Lung (tissue), 17 donors: ENCODE measurements at places on chromosomes 5 and 9.

DNA sequence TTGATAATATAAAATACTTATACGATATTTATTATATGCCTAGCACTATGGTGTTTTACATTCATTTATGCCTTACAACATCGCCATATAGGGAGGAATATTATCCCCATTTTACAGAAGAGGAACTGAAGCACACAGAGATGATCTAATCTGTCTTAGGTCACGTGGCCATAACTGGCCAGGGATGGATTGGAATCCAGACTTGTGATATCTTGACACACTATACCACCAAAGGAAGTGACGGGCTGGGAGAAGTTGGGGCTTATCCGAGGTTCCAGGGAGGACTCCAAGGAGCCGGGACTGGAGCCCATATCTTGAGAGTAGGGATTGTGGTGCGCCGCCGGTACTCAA, 129.8 kb downstream of the TMEM174 start:
- DNase-seq = no peak

DNA sequence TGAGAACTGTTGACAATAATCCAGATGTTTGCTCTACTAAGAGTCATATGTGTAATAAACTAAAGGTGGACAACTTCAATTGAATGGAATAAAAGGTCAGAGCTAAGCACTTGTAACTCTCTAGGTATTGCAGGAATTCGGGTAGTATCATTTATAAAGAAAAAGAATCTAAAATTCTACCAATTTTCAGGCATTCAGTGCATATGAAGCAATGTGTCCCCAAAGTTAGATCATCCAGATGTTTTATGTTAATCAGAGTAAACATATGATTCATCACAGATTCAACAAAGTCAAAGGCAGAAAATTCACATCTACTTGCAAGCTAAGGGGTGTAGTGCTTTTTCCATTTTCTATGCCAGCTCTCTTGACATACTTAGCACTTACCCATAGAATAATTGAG, 477.1 kb downstream of the PDE4D start:
- DNase-seq = peak; percentile 34

GRCh38 chr5:95857185-95857945, 34.8 kb upstream of the GLRX start:
- peak; percentile 54 for DNase-seq

DNA sequence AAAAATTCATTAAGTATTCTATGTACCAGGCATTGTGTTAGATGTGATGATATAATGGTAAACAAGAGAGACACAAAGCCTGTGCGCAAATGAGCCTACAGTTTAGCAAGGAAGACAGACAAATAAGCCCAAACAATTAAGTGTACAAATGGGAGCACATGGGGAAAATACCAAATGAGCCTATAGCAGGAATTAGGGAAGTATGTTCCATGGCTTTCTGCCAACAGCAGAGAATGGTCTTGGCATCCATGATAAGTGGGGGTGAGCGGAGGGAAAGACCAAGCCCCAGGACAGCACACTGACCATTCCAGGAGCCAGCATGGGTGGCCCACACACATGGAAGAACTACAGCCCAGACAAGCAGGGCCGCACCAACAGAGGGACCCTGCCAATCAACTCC, 369.7 kb downstream of the DEPDC1B start:
- no peak for DNase-seq

GRCh38 chr5:27516437-27516836, 478.1 kb upstream of the CDH9 start:
- no peak for DNase-seq

DNA sequence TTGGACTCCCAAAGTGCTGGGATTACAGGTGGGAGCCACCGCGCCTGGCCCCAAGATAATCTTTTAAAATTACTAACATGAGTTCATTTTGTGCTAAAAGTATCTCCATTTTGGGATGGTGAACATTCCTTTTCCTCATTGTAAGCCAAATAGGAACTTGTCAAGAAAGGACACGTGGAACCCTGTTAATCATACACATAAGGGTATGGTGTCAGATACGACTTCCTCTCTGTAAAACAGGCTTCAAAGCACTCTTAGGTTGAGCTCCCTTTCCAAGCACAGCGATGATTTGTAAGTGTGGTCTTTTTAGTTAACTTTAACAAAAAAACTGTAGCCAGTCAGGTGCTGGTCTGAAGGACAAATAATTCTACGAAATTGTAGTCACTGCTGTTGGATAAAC, 132.7 kb downstream of the UNC13B start:
- DNase-seq = no peak

- no peak for DNase-seq
Observed at GRCh38 chr5:69152731-69153130, 14.2 kb upstream of the CCNB1 start.

- no peak for DNase-seq
Observed at GRCh38 chr5:168734119-168734518, 155.0 kb upstream of the PANK3 start.

DNA sequence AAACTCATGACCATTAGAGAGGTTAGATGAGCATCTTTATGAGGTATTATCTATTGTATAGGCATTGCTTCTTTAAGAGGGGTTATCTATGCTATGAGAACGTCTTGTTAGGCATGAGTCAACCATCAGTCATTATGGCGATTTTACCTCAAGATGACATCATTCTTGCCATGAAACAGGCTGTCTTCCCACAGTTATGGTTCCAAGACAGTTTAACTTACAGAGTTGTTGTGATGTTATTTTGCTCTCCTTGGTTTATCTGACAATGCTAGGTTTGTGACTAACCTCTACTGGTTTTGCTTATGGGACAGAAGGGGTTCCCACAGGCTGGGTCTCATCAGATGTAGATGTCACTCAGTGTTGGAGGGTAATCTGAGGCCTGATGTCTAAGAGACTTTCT, 1864.7 kb upstream of the ACO1 start:
- DNase-seq = no peak

DNA sequence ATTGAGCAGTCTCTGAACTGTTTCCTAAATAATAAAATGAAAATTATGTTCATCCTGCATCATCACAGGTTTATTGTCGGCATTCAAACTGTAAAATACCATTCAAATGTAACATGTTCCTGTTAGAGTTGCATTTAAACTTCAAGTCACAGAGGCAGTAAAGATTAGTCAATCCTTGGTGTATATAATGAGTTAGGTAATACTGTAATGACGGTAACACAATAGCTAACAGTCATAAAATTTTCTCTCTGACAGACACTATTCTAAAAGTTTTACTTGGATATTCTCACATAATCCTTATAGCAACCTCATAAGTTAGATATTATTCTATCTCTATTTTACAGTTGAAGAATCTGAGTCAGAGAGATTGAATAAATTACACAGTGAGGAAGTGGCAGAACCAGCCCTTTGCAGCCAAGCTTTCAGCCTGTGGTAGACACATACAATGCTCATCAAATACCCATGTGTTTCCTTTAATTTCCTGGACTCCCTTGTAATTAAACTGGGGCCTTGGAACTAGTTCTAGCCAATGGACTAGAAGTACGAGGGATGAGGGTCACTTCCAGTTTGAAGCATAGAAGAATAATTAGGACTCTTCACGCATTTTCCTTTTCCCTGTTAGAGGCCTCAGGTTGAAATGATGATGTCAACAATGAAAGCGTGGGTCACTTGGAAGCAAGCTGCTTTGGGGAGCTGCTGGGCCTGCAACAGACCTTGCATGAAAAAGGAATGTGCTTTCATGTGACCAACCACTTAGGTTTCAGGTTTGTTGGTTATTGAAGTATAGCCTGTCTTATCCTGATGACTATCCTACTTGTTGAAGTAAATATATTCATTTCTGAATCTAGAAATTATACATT, 12.3 kb upstream of the CAST start:
- no peak for DNase-seq

- DNase-seq = no peak
Observed at GRCh38 chr9:136753371-136754058, 4.5 kb downstream of the LCN8 start.

DNA sequence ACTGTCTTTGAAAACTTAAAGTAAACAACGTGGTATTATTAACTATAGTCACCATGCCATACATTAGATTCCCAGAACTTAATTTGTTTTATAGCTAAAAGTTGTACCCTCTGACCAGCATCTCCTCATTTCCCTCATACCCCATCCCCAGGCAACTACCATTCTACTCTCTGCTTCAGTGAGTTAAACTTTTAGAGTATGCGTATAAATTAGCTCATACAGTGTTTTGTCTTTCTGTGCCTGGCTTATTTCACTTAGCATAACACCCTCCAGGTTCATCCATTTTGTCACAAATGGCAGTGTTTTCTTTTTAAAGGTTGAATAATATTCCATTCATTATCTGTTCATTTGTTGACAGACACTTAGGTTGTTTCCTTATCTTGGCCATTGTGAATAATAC, 14.2 kb downstream of the COMMD10 start:
- DNase-seq = no peak

- DNase-seq = no peak
Observed at GRCh38 chr9:104775976-104776375, 12.0 kb downstream of the NIPSNAP3B start.

- DNase-seq = no peak
Observed at GRCh38 chr9:77907585-77907984, 124.0 kb downstream of the GNAQ start.

- peak; percentile 12 for DNase-seq
Observed at GRCh38 chr9:78131969-78132700, 100.5 kb upstream of the GNAQ start.

GRCh38 chr9:98317134-98317857, 61.8 kb upstream of the TBC1D2 start:
- no peak for DNase-seq

DNA sequence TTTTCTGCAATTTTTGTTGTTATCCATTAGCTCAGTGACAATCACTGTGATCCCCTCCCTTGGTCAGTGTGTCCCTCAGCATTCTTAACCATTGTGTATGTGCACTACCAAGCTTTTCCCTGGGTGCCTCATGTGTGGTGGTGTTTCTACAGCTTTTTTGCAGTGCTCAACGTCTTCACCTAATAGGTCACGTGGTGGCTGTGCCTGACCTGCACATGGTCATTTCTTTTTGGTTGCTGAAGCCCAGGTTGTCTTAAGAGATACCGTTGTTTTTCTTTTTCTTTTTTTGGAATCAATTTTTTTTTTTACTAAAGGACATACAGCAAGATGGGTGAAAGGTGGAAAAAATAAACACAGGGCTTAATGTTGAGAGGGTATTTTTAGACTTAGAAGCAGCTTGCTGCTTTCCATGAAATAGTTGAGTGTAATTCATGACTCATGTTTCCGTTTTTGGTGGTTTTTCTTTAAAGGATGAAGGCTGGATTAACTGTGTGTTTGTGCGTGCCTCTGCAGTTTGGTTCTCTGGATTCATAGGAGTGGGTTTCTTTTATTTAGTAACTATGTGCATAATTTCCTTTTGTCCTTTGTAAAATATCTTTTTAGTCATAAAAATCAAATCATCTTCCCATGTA, 22.2 kb downstream of the SH3GL2 start:
- DNase-seq = no peak

DNA sequence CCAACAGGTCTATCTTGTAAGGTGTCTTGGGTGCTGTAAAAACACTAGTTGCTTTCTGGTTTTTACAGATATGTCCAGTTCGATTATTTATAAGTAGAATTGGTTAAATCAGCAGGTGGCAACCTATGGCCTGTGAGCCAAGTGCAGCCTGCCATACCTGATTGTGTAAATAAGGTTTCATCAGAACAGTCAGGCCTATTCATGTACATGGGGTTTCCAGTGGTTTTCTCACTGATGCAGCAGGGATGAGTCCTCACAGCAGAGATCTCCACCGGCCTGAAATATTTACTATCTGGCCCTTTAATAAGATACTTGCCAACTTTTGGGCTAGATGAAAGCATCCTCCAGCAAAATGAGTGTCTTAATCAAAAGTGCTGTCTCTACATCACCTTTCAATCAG, 132.9 kb upstream of the ICE1 start:
- DNase-seq = no peak

DNA sequence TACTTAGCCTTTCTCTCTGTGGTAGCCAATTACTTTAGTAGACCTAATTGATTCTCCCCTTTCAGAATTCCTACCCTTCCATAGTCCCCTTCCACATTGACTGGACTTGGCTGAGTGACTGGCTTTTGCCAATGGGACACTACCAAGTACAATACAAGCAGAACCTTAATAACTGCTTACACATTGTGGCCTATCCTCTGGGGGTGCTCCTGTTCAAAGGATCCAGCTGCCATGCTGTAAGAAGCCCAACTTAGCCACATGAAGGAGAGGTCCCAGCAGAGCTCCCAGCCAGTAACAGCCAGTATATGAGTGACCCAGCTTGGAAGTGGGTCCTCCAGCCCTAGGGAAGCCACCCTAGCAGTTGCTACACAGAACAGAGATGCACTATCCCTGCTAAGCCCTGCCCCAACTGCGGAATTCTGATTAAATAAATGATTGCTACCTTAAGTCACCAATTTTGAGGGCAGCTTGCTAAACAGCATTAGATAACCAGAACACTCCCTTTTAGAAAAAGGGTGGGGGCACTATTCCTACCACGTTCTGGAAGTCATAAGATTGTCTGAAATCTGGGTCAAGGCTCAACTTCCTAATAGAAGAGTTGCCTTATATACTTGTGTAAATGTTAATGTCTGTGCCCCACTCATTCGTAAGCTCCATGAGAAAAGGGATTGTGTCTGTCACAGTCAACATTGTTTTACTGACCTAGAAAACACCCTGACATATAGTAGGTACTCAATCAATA, 11.1 kb upstream of the APTX start:
- no peak for DNase-seq

DNA sequence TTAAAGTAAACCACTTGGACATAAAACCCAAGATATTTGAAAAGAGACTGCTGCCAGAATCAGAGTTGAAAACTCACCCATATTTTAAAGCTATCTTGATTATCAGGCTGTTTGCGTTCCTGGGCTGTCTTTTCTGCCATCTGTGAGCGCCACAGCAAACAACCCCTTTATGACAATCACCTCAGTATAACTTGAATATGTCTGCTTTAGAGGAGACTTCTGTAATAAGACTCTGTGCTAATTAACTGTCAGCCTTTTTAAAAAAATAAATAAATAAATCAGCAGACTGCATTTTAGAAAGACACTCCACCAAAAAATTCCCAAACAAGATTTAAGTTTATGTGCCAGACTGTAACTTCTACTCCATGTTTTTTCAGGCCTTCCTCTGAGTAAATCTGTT, 375.7 kb upstream of the CCNH start:
- no peak for DNase-seq

DNA sequence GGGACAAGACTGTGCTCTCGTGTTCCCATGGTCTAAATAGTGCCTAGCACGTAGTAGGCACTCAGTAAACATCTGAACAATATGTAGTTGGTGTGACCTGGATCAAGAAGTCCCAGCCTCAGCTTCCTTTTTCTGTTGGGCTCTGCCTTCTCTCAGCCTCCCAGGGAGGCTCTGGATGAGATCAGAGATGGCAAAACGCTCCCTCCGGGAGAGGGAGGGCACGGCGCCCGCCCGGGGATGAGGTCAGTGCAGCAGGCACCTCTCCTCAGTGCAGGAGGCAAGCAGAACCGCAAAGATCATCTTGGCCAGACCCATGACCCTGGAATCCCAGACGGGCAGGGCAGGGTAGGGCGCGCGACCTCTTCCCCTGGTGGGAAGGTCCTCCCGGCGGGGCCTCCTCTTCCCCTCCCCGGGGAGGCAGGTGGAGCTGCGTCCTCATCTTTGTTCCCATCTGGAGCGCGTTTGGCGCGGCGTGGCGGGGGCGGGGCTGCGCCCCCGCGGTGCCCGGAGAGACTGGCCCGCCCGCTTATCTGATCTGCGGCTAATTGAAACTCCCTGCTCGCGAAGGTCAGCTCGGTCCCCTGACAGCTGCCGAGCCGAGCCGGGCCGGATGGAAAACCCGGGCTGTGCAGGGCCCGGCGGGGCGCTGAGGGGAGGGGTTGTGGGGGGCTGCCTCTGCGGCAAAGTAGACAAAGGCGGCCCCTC, 60.9 kb downstream of the CXXC5 start:
- peak; percentile 61 for DNase-seq

GRCh38 chr5:134275822-134276221, 49.9 kb upstream of the PPP2CA start:
- no peak for DNase-seq
